ENCODE measurements at places on chromosomes 3 and 15.

- no peak for DNase-seq
These were observed 69.9 kb downstream of the PDCD6IP start for GRCh38 chr3:33868309-33868708.

DNA sequence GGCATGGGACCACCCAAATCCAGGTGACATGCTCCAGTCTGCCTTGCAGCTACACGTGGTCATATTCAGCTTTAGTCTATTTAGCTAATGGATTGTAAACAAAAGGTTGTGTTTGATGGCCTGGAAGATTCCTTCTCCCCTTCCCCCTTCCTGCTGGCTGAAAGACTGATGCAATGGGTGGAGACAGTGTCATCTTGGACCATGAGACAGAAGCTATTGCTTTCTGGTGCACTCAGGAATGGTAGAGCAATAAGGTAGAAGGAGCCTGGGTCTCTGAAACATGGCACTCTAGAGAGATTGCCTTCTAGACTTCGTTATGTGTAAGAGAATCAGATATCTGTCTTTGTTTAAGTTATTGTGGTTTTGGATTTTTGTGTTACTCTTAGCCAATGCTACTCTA, 25.7 kb upstream of the PTX3 start:
- DNase-seq = no peak

- DNase-seq = no peak
These were observed 65.8 kb downstream of the IQSEC1 start for GRCh38 chr3:13007251-13007941.

- DNase-seq = no peak
These were observed 896.9 kb downstream of the IGSF11 start for GRCh38 chr3:118137778-118138177.

DNA sequence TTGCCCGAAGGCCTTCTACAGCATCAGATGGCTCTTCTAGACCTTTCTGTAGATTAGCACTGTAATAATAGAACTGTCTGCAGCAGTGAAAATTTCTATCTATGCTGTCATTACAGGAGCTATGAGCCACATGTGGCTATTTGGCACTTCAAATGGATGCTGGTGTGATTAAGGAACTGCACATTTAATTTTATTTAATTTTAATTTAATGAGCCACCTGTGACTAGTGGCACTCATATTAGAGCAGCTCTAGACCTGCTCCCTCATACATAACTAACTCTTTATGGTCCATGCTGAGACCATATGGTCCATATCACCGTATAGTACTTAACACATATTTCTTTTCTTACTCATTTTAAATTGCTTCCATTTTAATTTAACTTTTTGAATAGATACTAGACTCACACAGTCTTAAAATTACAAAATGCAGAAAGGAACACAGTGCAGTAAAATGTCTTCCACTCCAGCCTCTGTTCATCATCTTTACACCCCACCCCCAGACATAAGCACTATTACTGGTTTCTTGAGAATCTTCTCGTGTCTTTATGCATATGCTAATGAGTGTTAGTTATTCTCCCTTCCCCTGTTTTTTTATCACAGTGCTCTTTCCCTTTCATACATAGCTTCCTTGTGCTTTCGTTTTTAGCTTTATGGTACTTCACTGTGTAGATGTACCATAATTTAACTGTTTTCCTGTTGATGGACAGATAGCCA, 9.6 kb downstream of the LSM3 start:
- DNase-seq = no peak

- DNase-seq = peak; percentile 43
These were observed 5.3 kb upstream of the TRA2B start for GRCh38 chr3:185942907-185943759.

DNA sequence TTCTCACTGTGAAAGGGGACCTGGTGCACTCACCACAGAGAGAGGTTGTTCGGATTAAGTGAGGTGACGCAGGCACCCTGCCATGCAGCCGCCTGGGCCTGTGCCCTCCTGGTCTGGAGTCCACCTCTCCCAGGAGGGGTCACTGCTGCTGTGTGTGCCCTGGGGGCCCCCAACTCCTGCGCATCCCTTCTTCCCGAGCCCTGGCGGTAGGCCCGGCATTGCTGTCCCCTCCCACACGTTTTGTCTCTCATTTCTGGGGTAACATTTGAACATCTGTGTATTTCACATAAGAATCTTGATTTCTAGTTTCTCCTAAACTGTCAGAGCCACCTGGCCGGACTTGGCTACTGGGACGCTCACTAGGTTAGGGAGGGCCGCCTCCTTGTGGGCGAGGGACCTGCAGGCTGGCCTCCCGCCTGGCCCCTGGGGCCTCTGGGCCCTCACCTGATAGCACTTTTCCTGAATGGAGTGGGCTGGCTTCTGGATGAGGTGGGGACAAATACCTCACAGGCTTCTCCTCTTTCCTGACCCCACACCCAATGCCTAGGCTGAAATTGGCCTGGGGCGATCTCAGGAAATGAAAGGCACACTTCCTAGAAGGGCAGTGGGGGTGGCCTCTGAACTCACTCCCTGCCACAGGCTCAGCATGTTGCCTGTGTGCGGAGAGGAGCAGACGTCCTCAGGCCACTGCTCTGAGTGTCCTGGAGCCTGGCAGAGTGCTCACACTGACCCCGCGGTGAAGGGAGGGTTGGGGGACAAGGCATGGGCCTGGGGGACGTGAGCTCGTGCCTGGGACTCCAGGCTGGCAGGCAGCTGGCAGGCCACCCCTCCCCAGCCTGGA, 104.2 kb upstream of the PRR23E start:
- DNase-seq = no peak

DNA sequence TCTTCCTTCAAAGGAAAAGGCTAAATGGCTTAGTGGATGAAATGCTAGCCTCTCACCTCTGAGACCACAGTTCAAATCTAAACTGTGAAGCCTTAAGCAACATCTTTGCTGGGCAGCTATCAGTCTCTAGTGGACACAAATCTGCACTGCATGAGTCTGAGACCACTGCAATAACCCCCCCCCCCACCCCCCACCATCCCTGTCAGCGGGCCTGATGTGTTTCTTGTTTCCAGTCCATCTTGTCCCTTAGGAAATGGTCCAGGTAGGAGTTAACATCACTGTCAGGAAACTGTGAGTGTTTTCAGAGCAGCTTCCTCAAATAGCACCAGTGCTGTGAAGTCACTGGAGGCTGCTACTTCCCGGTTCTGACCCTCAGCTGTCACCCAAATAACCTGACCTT, 140.6 kb upstream of the TMCO5A start:
- DNase-seq = no peak

DNA sequence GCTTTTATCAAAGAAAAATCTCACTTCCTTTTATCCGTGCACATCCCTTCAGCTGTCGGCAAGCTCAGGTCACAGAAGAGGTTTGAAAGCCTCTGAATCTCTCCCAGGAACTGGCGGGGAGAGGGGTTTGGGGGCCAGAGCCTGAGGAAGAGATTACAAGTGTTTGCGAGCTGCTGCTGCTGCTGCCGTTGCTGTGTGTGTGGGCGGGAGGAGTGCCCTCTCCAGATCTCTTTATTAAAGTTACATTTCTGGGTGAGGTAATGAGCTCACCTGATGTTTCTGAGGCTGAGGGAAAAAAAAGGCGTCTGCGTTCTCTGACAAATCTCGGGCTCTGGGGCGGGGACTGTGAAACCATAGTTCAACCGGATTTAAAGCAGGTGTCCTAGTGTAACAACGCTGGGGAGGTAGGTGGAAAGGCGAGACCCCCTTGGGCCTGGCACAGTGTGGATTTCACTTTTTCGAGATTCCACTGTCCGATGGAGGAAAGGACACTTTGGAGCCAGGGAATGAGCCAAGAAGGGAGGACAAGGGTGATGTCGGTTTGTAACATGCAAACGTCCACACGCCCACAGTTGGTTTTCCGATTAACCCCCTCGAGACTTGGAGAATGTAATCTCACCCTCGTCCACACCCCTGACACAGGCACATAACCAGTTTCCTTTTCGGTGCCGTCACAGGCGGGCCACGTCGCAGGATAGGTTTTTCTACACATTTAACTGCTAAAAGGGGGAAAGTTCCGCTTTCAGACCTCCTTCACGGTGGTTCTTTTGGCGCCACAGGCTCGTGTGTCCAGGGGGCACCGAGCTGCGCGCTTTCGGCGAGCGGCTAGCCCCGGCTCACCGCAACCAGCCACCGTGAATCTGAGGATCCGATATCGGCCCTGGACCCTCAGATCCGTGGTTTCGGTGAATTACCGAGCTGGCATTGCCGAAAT, 2.1 kb downstream of the ALCAM start:
- DNase-seq = no peak

GRCh38 chr3:11616551-11616950, 27.2 kb downstream of the VGLL4 start:
- no peak for DNase-seq

GRCh38 chr3:178082326-178082906, 453.8 kb upstream of the KCNMB2 start:
- no peak for DNase-seq

DNA sequence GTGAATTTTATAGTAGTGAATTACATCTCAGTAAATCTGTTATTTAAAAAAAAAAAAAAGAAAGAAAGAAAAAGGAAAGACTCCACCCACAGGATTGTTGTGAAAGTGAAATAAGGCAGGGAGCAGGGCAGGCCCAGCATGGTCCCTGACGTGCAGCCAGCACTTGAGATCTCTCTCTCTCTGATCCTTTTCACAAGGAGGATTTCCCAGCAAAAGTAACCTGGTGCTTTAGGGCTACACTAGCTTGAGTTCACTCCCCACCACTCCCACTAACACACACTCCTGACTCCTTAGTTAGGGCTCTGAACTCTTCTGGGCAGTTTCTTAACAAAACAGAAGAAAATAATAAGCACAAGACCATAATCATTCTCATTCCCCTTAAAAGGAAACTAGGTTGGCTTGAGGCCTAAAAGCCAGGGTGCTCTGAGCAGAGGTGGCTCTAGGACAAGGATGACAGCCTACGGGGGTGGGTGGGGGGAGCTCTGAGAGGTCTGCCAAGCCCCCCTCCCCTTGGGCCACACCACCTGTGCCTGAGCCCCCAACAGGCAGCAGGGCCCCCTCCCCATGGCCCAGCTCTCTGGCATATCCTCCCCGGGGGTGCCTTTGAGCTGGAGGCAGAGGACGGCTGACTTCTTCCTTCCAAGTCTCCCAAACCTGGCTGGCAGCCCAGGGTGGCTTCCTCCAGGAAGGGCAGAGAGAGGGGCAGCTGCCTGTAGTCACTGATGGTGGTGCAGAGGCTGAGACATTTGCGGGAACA, 856 bp downstream of the TMEM40 start:
- DNase-seq = peak; percentile 27

DNA sequence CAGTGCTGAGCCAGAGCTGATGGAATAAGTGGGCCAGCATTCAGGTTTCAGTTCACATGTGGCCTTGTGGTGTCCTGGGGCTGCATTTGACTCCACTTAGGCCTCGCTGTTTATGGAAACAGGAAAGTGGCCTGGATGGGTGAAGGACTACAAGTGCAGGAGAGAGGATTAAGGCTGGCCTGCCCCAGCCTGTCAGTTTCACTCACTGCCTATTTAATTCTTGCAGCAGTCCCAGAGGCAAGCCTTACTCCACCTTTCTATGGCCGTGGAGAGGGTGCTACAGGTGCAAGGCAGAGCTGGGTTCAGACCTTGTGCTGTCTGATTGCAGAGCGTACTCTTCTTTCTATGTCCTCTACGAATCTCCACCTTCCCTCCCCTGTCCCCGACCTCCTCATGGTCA, 37.7 kb downstream of the ABHD17C start:
- DNase-seq = no peak

- DNase-seq = no peak
These were observed 33.1 kb upstream of the LIPC start for GRCh38 chr15:58398643-58399042.

DNA sequence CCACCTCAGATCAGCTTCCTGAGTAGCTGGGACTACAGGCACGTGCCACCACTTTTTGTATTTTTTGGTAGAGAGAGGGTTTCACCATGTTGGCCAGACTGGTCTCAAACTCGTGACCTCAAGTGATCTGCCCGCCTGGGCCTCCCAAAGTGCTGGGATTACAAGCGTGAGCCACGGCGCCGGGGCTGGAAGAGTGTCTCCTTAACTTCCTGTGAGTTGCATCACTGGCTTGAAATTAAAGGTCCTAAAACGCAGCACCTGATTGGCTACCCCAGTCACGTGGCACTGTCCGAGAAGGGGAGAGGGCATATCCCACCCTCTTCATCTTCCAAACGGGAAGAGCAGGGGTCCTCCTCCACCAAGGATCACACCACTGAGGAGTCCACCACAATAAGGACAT, 5.5 kb upstream of the FAM174B start:
- no peak for DNase-seq

DNA sequence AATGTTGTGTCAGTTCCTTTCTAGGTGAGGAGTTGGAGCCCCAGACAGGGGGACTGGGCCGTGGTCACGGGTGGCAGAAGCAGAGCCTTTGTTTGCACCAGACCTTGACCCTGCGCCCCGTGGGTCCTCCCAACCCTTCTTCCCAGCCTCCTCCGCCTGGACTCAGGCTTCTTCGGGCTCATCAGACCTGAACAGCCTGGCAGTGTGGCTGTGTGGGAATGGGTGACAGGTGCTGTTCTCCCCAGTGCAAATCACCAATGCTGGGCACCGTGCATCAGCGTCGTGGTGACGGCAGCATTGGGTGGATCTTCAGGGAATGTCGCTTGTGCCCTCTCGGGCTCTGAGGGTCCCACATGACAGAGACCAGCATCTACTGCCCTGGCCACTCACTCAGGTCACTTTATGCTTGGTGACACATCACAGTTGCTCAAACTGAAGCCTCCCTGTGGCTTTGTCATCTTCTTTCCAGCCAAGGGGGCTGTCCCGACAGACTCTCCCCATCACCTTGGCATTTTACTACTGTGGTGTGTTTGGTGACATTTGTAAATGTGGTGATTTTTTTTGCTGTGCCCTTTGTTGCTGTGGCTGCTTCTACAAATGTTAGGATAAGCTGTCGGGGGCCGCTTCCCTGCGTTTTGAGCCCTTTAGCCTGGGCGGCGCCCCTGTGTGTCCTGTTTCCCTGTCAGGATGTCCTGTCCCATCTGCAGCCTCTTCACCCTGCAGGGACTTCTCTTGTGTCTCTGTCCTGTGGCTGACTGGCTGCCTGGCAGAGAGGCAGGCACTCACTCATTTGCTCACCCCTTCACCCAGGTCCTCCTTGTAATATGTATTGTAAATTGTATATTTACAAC, 14.5 kb downstream of the APBA2 start:
- no peak for DNase-seq

- DNase-seq = no peak
These were observed 39.4 kb upstream of the CCR2 start for GRCh38 chr3:46314517-46314916.

- no peak for DNase-seq
These were observed 44.6 kb upstream of the PGPEP1L start for GRCh38 chr15:99052205-99052604.

- DNase-seq = no peak
These were observed 55.3 kb upstream of the NUDT16 start for GRCh38 chr3:131326307-131326706.

DNA sequence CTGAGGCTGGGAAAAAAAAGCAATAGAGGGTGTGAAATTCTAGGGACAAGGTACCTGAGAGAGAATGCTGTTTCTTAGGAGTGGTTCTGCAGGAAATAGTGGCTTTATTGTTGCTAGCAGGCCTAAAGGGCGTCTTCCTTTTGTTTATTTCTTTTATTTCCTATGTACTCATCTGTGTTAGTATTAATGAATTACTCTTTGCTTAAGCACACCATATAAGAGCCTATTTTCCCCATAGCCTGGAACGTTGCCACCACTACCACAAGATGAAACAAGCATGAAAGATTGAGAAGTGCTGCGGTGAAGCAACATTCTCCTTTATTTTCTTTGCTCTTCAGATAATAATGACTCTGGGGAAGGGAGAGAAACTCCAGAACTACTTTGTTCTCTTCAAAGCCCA, 21.3 kb upstream of the GOLIM4 start:
- no peak for DNase-seq

GRCh38 chr3:99674086-99674789, 35.8 kb downstream of the COL8A1 start:
- no peak for DNase-seq
